ENCODE measurements at places on chromosomes 2 and 18. TPM values are rescaled to one million over a fixed set of nuclear protein-coding genes. Genes with fewer than 3 reads are reported as not detected.

Gene CFC1
- total RNA-seq: not detected

Gene GATA6
- total RNA-seq: 15.2 TPM

Gene TSN
- 51.1 TPM for total RNA-seq

Gene PROC
- total RNA-seq: not detected

Gene ATP8B1
- 46.1 TPM for total RNA-seq

Gene NOSTRIN
- 0.11 TPM for total RNA-seq

Gene REG1B
- not detected for total RNA-seq

Gene FEV
- not detected for total RNA-seq

Gene DPP4
- total RNA-seq: 40.4 TPM

Gene FBXO48
- 0.66 TPM for total RNA-seq

Gene DLGAP1
- 0.12 TPM for total RNA-seq

Gene MYO3B
- under 0.01 TPM for total RNA-seq

Gene PIEZO2
- total RNA-seq: 0.12 TPM

Gene CYBRD1
- 192 TPM for total RNA-seq

Gene PLGLB2
- 2.1 TPM for total RNA-seq

Gene EVA1A
- total RNA-seq: 35.9 TPM

Gene DDX18
- 57.7 TPM for total RNA-seq

Gene ZRANB3
- total RNA-seq: 13.2 TPM

Gene ANKRD23
- 2.0 TPM for total RNA-seq

Gene FAM117B
- 1.9 TPM for total RNA-seq

Gene INPP5D
- total RNA-seq: 1.6 TPM

Gene LYG1
- 0.22 TPM for total RNA-seq

Data from uterine smooth muscle cell (primary cell).